ENCODE measurements at places on chromosomes 6 and 20.

DNA sequence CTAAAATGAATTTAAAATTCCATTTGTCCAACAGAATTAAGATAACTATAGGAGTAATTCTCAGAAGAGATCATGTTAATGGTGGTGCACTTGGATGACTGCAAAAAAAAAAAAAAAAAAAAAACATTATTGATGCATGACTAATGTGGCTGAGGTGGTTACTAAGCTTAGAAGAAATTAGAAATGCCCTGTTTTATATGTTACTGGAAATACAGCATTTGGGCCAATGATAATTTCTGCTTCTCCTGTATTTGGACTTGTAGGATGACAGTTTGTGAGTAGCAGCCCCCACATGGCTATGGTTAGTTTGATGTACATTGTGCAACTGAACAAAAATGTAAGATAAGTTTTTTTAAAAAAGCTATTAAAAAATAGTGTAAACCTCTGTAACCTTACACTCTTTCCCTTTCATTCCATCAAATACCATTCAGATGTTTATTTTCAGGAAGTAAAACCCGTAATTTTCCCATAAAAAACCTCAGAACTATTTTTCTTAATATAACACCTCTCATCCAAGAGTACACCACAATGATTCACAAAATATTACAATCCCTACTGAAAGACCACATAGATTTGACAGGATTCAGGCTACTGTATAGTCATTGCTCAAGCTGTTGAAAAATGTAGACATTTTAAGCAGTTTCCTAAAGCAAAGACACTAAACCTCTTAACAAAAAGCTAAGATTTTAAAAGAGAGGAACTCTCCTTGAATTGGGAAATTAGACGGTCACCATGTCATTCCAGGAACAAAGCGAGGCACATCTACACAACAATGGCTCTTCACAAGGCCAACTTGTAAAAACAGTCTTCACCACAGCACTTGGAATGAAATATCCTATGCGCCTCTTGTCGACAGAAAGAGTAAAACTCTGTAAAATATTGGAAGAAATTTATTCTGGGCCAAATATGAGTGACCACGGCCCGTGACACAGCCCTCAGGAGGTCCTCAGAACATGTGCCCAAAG is 83.0 kb downstream of the WDR27 start:
- DNase-seq = peak; percentile 50

- no peak for DNase-seq
Observed at GRCh38 chr20:49644980-49645565, 68.6 kb downstream of the B4GALT5 start.

DNA sequence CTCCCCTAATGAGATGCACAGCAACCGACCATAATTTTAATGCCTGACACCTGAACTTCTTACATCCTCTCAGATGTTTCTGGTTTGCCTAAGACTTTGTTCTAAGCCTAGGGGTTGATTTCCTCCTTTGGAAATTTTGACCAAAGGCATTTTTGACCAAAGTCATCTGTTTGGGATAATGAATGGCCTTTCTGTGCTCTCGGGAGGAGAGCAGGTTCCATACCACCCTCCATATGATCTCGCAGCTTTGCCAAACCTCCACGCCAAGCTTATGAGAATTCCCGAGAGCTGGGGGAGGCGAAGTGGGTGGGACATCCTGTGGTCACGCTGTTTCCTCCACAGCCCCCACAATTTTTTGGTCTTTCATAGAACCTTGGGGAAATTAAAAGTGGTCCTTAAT is 91.7 kb downstream of the SCML4 start:
- DNase-seq = no peak

- no peak for DNase-seq
Observed at GRCh38 chr6:21500314-21501020, 93.1 kb upstream of the SOX4 start.

DNA sequence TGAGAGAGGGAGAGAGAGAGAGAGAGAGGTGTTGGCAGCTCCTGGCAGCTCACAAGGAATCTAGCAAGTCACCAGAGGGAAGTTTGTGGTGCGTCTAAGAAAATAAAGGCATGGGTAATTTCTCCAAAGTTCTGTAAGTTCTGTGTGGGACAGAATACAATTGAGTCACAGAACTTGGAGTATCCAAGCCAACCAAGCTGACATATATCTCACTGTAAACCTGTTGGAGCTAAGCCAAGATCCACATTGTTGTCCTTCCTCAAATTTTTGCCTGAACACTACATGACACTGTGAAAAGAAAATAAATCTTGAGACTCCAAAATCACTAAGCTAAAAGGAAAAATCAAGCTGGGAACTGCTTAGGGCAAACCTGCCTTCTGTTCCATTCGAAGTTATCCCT is 436.7 kb downstream of the MEI4 start:
- DNase-seq = no peak

- no peak for DNase-seq
Observed at GRCh38 chr6:113065611-113066010, 718.5 kb downstream of the RFPL4B start.

DNA sequence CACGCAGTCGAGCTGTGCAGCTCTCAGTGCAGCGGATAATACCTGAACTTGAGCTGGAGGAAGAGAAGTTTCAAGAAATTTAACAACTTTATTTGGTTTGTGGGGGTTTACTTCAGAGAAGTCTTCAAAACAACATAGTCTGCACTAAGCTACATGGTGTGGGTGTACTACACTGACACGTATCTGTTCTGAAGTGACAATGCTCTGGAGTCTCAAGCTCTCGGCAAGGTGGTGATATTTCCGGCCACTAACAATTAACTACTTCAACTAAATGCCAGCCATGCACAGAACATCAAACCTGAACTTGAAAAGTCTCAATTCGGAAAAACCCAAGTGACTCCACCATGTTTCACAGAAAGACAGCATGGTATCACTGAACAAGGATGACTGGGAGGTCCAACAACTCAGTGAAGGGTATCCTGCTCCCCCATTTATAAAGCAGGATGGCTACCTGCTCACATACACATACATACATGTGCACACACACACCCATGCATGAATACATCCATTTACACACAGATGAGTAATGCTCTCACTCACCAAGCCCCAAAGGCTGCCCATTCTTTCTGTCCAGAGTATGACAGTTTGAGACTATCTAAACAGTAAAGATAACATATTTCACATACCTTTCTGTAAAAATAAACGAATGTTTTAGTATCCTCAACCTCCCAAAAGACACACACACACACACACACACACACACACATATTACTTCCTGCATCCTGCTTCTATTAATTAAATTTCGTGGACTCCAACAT is 15.4 kb upstream of the ANKRD60 start:
- no peak for DNase-seq

DNA sequence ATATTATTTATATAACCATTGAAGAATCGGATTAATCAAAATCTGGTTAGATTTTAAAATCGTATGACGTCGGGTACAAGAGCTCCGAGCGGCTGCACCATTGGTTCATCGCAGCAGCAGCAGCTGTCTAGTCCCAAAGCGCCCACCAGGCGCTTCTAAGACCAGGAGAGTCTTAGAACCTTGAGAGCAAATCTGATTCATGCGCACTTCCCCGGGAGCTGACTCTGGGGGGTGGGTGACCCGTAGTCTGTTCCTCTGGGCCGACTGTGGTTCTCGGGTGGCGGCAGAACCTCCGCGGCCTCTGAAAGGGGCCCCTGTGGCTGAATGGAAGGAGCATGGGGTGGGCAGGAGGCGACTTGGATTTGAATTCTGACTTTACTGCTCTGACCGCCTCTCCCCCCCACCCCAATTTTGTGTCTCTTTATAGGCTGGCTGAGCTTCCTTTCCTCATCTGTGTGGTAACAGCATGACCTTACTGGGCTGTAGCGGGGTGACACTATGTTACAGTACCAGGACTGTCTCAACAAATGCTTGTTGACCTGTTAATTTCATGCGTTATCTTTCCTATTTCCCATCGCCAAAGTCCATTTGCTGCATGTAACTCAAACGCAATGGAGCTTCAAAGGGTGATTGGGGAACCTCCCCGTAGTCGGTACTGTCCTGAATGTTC is 119.7 kb downstream of the RTN4IP1 start:
- no peak for DNase-seq

- peak; percentile 24 for DNase-seq
Observed at GRCh38 chr6:21033575-21034026, 499.3 kb downstream of the CDKAL1 start.

DNA sequence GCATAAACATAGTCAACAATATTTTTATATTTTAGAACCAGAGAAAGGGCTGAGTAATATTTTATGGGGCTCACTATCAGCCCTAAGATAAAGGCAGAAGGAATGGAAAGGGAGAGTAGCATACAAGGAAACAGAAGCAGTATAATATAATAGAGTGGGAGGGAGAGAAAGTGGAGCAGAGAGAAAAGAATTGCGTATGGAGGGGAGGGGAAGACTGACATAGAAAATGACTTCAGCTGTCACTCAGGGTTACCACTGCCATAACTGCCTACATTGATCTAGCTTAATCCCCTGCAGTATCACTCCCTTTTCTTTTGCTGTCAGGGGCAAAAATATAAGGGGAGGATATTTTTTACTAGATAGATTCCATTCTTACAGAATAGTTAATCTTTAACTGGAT is 1133.5 kb upstream of the MAP3K7 start:
- DNase-seq = no peak

- no peak for DNase-seq
Observed at GRCh38 chr6:137707038-137707589, 159.9 kb upstream of the TNFAIP3 start.

DNA sequence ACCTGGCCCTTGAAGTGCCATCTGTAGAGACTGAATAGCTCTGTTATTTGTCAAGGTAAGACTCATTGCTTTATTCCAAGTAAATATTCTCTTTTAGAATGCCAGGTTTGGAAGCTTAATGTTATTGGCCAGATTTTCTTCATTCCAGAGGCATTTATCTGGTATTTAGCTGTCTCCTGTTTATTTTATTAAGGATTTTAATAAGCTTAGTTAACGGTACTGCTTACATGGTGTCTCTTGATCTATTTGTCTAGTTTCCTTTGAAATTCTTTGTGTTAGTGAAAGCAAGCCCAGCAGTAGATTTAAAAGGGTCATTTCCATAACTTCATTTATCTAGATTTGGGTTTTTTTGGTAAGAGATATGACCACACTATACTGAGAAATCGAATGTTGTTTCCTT is 7.7 kb downstream of the RALY start:
- no peak for DNase-seq

DNA sequence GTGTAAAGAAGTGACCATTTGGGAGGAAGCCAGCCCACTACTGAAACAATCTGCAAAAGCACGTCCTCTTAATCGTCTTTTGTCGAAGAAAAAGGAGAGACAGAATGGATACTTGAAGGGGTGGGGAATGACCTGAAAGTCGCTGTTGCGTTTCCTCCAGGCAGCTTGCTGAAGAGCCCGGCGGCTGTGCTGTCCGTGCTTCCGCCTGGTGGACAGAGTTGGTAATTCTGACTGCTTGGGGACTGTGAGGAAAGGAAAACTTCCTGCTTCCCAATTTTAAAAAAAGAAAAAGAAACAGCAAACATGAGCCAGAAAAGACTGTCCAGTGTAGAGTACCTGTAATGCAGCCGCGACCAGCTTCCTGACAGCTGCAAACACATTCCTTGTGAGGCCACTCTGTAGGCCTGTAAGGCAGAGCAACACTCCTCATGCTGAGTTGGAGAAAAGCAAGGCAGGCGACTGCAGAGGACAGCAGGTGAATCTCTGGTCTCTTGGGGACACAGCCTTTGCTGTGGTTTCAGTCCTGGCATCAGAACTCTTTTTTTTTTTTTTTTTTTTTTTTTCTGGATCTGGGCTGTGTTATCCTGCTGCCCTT is 251.1 kb upstream of the TBX18 start:
- DNase-seq = peak; percentile 11

DNA sequence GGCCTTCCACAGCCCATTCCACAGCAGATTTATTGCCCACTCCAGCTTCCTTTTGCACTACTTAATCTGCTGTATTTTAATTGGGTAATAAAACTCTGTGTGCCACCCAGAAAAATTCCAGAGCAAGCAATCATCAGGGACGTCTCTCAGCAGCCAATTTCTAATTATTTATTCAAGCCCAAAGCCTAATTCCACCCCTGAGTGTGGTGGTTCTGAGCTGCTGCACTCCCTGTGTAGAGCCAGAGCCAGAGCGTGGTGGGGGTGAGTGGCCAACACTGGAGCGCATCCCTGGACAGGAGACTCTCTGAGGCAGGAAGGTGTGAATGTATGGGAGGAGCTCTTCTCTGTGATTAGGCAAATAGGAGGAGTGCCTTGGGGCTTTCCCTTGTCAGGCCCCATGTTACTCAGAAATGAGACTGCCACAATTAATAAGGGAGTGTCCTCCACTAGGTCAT is 66.1 kb downstream of the CD24 start:
- no peak for DNase-seq

DNA sequence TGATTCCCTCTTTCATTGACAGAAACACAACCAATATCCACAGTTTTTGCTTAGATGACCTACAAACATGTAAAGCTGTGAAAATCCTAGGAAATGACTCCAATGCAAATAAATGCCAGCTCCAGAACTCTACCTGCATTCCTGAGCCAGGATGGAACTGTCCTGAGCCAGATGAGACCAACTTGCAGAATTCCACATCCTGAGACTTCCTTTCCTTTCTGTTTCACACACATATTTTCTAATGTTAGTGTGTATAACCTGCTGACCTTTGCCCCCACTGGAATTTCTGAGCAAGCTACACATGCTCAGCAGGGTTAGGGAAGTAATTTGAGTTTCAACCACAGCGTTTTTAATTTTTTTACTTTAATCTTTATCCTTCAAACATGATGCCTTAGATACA is 69.6 kb upstream of the ADGRF1 start:
- no peak for DNase-seq

DNA sequence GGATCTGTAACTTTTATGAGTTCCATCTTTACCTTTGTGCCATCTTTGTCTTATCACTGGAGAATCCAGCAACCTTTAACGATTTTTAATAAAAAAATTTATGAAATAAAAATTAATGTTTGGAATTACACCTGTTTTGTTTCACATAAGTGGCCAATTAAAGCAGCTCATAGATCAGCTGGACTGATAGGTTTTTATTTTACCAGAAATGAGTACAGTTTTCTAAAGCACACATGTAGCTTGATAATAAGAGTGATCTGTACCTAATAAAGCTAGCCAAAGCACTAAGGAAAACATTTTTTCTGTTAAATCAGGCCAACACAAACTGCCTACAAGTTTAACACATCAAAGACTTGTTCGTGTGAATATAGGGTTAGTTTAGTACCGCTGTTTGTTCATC is 500.1 kb downstream of the CDKAL1 start:
- no peak for DNase-seq

DNA sequence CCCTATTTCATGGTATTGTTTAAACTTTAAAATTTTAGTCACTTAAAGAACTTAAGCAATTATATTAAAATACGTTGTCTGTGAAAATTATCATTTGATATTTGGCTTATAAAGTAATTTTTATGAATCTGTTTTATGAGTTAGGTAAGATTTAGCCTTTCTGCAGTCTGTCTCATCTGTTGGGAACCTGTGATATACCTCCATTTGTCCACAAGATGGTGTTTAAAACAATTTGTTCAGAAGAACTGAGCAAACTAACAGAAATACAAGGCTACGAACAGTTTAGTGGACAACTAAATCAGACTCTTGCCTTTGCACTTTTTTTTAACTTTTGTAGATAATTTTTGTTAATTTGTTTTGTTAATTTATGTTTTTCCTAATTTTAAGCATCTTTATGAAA is 92.4 kb downstream of the COL9A1 start:
- no peak for DNase-seq

- no peak for DNase-seq
Observed at GRCh38 chr20:57374931-57375651, 16.1 kb upstream of the RBM38 start.

GRCh38 chr6:166925141-166925996 is 31.0 kb downstream of the RNASET2 start:
- DNase-seq = no peak

GRCh38 chr6:41759106-41759904 is 12.1 kb upstream of the PGC start:
- no peak for DNase-seq

Data from amniotic stem cell (primary cell).